Activated T-cell treated with anti-CD3 and anti-CD28 coated beads for 4 hours (primary cell): ENCODE measurements at places on chromosomes 5 and 9.

DNA sequence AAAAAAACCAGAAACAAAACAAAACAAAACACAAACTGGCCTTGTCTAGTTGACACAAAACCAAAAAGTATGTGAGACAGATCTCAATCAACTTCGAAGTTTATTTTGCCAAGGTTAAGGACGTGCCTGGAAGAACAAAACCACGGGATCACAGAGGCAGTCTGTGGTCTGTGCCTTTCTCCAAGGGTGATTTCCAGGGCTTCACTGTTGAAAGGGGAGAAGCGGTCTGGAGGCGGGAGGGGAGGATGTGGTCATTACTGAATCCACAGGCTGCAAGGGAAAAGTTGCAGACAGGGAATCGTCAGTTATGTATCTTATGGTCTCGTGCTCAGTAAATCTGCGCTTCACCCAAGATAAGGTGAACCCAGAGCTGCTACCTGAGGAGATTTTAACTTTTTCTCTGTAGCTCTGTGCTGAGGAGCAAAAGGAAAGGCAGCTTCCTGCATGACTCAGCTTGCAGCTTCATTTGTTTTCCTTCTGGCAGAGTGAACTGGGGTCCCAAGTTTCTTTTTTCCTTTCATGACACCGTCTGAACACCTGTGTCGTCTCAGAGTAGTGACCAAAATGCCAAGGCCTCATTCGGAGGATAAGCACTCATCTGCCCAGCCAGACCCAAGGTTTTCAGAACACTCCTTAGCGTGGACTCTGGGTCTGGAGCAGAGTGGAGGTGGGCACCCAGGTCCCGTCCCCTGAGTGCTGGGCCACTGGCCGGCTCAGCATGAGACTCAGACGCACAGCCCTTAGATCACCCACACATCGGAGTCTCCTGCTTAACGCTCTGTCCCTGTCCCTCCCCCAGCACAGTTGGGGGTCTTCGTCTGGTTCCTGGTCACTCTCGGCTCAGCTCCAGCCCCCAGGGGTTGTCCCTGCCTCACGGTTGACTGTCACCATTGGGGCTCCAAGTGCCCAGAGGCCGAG, 25.9 kb downstream of the ROPN1L start:
- DNase-seq, result no peak

- no peak for DNase-seq
Observed at GRCh38 chr5:131495536-131496399, 139.3 kb downstream of the RAPGEF6 start.

DNA sequence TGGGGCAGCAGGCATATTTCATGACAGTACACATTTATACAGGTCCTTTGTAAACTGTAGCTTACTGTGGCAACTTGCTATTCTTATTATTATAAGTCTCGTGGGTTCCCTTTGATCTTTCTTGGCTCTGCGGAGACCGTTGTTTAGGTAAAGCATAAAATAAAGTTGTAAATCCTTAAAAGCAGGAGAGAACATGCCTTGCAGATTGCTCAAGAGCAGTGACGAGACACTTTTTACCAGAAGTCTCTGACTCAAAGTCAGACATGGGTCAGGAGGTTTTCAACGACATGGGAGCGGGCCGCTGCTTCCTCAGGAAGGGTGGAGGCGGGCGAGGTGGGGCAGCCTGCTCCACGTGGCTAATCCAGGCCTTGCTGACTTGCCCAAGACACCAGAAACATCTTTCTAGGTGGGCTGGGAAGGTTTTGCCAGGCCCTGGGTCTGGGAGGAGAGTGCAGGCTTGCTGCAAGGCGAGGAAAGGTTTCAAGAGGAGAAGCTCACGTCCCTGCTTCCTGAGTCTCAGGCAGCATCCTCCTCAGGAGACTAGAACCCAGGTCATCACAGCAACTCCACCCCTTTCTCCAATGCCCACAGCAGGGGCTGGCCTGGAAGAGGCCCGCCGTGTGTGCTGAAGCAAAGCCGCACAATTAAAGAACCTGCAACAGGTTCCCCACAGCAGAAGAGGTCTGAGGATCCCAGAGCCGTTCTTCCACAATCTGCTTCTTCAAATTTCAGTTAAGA, 6.5 kb downstream of the TBC1D2 start:
- no peak for DNase-seq

DNA sequence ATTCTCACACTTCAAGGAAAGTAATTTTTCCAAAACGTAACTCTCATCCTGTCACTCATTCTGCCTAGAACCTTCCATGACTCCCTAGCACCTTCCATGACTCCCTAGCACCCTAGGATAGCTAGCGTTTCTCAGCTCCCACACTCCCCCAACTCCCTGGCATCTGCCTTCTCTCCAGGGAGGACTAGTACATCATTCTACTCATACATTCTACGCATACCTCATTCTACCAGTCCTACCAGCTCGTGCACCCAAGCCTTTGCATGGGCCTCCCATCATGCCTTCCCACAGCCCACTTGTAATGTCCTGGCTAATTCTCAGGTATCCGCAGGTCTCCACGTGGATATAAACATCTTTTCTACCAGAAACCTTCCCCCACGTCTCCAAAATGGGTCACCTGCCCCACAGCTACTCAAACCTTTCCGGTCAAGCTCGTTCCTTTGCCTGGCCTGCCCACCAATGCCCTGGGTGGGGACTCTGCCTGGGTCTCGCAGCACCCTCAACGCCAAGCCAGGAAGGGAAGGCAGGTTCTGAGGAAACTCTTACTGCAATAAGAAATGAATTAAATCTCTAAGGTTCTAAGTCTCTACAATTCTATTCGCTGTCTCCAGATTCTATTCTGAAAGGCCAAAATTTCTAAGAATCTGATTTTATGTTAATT, 930 bp downstream of the ANKS6 start:
- no peak for DNase-seq

GRCh38 chr9:36731068-36731956, 158.6 kb downstream of the MELK start:
- no peak for DNase-seq

- DNase-seq, result no peak
Observed at GRCh38 chr5:67983251-67984110, 232.1 kb upstream of the PIK3R1 start.
